ENCODE measurements at places on chromosomes 5 and 9.

GRCh38 chr9:17726298-17726697 is 147.4 kb downstream of the SH3GL2 start:
- no peak for DNase-seq

DNA sequence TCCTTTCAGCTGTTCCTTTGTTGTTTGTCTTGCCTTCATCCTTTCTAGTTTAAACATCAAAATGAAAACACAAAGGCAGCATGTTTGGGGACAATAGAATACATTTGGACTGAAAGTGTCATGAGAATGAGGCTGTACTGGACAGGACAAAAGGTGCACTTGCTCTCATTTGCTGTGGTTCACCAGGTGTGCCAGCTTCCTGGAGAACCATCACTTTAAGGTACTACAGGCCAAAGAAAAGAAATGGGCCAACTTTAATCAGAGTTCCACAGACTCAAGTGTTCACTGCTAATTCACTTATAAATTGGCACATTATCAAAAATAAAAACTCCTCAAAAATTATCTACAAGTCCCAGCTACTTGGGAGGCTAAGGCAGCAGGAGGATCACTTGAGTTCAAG is 53.8 kb downstream of the ABHD17B start:
- DNase-seq, result no peak

DNA sequence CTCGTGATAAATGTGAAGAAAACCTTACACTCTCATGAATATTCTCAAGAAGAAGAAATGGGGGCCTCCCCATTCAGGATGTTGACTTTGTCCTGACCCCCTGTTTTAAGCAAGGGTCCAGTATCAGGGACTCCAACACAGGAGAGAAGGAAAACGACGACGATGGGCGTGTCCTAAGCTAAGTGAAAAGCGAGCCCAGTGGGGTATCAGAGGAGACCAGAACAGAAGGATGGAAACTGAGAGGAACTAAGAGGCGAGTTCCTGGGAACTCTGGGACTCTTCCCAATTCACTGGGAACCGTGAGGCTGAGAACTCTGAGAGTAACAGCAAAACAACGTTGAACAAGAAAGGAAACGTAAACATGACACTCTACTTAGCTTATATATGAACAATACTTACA is 14.6 kb downstream of the RETREG1 start:
- DNase-seq, result no peak

GRCh38 chr9:114280636-114281472 is 42.0 kb upstream of the ORM1 start:
- DNase-seq, result peak; percentile 67

DNA sequence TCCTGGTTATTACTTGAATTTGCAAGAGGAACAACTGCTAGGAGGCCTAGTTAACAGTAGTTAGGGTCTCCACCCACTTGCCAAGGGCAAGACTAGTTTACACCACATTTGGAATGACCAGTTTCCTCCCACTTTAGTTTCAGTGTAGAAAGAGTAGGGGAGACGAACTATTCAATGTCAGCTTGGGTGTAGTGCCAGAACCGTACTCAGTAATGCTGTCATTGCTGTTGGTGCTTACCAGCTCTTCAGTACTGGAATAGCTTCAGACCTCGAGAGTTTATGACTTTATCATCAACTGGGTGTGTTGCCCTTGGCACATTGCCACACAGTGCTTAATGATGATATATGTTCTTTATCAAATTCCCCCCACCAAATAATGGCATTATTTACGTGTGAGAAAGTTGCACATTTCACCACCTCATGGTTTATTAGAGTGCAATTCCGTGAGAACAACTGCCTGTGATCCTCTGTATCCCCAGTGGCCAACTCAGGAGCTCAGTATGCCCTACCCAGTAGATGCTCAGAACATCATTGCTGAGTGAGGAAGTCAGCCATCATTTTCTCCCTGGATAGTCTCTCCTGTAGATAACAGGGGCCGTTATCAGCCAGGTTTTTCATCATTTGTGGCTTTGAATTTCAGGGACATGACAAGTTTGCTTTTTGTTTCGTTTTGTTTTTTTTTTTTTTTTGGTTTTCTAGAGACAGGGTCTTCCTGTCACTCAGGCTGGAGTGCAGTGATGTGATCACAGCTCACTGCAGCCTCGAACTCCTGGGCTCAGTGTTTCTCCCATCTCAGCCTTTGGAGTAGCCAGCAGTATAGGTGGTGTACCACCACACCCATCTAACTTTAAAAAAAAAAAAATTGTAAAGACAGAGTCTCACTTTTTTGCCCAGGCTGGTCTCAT is 67.3 kb downstream of the DOCK8 start:
- no peak for DNase-seq

- DNase-seq, result no peak
These were observed 192.4 kb downstream of the SLF1 start for GRCh38 chr5:94810877-94811276.

DNA sequence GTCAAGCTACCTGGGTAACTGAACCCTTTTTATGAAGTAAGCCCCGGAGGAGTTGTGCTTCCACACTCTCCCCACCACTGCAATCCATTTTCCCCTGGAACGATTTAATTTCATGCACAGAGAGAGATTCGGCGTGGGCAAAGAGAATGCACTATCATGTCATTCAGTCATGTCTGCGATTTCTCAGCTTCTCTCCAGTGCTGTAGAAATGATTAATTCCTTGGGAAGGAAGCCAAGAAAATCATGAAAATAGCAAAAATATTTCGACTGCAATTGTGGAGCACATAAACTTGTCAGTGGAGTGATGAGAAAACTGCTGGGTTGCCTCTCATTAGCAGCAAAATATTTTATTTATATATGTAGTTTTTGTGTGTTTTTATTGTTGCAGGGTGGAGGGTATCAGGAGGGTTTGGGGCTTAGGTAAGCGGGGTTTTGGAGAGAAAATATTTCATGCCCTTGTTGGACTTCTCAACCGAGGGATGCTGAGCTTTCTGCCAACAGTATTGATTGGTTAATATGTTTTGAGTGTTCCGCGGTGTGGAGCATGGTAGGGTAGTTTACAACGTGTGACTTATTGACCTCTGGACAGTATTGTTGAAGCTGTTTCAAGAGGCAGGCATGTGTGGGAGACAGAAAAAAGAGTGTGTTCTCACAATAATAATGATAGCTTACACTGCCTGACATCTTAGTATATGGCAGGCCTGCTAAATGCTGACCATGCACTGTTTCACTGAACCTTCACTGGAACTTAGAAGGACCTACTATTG is 69.3 kb downstream of the SGCD start:
- DNase-seq, result peak; percentile 86

All from fibroblast of skin of left quadriceps (primary cell).